ENCODE measurements at places on chromosomes 2 and 18.
A peak's percentile ranks its signal among the peaks of the same experiment; 100 is the strongest.

DNA sequence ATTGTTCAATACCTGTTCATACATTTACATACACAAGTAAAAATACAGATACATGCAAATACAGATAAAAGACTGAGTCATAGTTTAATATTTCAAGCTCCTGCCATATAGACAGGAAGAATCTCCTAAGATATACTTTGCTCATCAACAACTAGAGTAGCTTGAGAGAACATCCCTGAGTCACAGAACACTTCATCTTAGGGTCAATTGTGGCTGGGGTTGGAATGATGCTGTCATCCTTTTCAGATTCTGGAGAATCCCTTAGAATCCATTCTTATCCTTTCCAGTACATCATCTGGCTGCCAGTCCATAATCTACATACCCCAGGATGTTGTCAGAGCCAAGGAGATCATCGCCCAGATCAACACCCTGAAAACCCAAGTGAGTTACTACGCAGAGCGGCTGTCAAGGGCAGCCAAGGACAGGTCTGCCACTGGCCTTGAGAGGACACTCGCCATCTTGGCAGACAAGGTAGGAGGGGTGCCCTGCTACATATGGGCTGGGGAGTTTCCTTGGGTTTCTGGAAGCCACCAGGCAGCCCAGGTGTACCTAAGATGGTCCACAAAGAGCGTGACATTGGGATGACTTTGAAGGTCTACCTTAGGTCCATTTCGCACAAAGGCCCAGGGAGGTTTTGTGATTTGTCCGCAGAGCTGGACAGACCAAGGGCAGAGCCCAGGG is 55.7 kb downstream of the COA5 start:
- H3K4me3 ChIP-seq = no peak overlapping the region
- no peaks in the 10 kb centered on the region for H3K36me3 ChIP-seq
- peak overlapping the region; percentile 57 for H3K27ac ChIP-seq
- no peaks in the 10 kb centered on the region for H3K27me3 ChIP-seq
- H3K4me1 ChIP-seq = no peaks in the 10 kb centered on the region
- DNase-seq = peak; percentile 42

DNA sequence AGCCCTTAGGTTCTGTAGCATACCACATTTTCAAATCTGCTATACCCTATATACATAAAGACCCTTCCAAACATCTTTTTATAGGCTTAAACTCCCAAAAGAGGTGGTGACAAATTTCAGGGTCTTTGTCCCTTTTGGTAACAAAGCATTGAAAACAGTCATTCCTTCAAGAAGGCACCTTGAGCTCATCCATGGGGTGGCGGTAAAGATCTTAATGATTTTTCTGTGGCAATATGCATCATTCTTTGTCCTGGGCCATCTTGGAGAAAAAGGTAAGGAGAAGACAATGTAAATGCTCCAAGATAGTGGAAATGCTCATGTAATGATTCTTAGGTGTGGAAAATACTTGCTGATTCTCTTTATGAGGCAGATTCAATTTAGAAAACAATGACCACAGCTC is 890.5 kb downstream of the CNTNAP5 start:
- H3K36me3 ChIP-seq = no peaks in the 10 kb centered on the region
- no peak overlapping the region for H3K4me3 ChIP-seq
- H3K27ac ChIP-seq = no peak overlapping the region
- H3K4me1 ChIP-seq = no peaks in the 10 kb centered on the region
- H3K27me3 ChIP-seq = no peaks in the 10 kb centered on the region

- no peaks in the 10 kb centered on the region for H3K36me3 ChIP-seq
- H3K4me1 ChIP-seq = no peaks in the 10 kb centered on the region
- no peak overlapping the region for H3K4me3 ChIP-seq
- DNase-seq = peak; percentile 5
- H3K27me3 ChIP-seq = peaks cover 11% of the 10 kb centered on the region
- no peak overlapping the region for H3K27ac ChIP-seq
Observed at GRCh38 chr2:126975671-126976655, 77.3 kb downstream of the TEX51 start.

- DNase-seq = no peak
- no peaks in the 10 kb centered on the region for H3K27me3 ChIP-seq
- H3K4me1 ChIP-seq = no peaks in the 10 kb centered on the region
- no peak overlapping the region for H3K4me3 ChIP-seq
- H3K36me3 ChIP-seq = no peaks in the 10 kb centered on the region
- H3K27ac ChIP-seq = no peak overlapping the region
Observed at GRCh38 chr18:33673689-33674088, 95.7 kb downstream of the ASXL3 start.

- no peaks in the 10 kb centered on the region for H3K4me1 ChIP-seq
- no peak overlapping the region for H3K27ac ChIP-seq
- H3K27me3 ChIP-seq = no peaks in the 10 kb centered on the region
- no peak for DNase-seq
Observed at GRCh38 chr2:63018439-63018838, 32.2 kb upstream of the OTX1 start.

Data from fibroblast of lung (primary cell).